Activated T-helper 1 cell treated with anti-CD3 and anti-CD28 coated beads, Interleukin-2, amount 50 U/mL, for 16 hours (primary cell): ENCODE measurements at places on chromosomes 11 and 22.

DNA sequence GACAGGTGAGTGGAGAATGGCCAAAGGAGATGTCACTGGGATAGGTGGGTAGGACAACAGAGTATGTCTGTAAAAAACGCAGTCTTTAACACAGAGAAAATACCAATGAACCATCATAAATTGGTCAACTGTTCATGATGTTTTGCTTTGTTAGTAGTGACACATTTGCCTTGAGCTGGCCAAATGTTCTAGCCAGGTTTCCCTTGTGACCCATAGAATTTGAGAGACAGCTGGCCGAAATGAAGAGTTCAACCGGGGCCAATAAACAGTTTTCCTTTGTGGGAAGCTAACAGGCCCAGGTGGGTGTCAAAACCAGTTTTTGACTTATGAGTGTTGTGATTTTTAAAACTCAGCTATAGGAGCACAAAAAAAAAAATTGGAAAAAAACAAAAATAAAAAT, 116.6 kb upstream of the BID start:
- no peak for DNase-seq

- no peak for DNase-seq
Measured at GRCh38 chr11:889257-889656, 21.4 kb downstream of the CHID1 start.

DNA sequence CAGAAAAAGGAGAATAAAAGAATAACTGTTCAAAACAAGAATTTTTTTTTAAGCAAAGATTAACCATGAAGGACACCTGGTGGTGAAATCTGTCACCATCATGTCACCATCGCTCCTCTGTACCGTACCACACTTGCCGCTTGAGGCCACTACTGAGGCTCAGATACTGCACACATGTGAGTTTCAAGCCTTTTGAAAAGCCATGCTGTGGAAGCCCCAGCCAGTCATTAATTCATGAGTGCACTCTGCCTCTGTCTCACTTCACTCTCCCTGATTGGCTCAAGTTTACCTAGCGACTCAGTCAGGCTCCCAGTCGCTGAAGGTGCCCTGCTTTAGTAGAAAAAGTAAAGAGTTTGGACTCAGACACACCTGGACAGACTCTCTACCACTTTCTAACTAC, 6.6 kb upstream of the MS4A12 start:
- no peak for DNase-seq

- no peak for DNase-seq
Measured at GRCh38 chr11:73412308-73412707, 36.1 kb downstream of the RELT start.

- no peak for DNase-seq
Measured at GRCh38 chr11:10909141-10909883, 51.5 kb upstream of the ZBED5 start.

DNA sequence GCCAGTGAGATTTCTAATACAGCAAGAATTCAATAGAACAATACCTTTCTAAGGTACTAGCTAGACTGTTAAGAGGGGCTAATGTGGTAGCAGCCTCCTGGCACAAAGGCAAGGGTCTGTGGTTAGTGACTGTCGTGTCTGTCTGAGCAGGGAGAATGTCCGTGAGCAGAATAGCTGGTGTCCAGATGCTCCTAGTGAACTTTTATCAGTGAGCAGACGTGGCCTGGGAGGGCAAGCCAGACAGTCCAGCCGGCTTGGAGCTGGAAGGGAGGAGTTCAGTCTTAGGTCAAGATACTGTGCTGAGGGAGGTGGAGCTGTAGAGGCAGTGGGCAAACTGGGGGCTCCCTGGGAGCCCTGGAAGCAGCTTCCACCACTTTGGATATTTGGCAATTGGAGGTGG, 138.6 kb downstream of the TEAD1 start:
- DNase-seq: no peak

DNA sequence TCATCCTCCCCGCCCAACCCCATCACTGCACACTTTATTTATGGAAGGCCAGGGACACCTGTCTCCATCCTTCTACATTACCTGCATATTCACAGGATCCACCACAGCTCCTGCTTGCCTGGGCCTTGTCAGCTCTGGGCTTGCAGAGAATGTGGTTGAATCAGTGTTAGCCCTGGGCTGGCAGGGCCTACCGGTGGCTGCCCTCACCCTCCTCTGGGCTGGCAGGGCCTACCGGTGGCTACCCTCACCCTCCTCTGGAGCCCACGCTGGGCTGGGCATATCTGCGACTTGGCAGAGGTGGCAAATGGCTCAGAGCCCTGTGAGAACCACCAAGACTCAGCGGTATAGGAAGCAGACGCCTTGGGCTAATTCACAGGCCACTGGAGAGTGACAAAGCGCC, 300.9 kb downstream of the NTM start:
- no peak for DNase-seq

DNA sequence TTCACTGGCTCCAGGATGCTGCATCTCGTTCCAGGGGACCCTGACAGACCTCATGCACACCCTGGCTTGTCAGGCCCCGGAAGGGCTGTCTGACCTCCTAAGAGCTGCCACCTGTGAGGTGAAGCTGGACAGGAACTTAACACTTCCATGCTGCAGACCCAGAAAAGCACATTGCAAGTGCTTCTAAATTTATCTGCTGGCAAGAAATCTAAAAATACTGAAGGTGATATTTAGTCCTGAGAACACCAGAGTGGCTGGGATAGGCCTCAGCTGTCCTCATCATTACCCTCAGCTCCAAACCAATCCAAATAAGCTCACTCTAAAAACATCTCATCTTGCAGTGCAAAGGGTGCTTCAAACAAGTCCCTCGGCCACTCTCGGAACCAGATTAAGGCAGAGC, 46.7 kb downstream of the ABTB2 start:
- no peak for DNase-seq

DNA sequence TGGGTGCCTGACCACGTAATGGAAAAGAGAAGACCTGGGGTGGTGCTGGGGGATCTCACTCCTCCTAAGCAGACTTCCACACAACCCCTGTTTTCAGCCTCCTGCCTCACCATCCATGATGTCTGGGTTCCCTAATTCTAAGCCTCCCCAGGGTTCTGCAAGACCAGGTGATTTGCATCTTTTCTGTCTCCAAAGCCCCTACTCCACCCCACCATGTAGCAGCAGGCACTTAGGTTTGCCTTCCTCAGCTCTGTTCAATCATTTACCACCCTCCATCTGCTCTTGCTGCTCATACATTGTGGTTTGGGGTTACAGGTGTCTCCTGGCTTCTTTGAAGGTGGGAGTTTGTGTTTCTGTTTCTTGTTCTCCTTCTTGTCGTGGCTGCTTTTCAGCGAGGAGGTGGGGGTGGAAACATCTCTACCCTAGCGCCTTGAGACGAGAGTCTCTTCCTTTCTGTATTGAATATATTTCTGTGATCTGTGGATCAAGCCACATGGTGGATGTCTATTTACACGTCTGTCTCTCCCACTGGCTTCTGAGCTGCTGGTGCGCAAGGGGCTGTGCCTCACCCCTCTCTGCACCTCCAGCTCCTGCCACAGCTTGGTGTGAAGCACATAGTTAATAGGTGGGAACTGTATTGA, 6.6 kb upstream of the SSTR3 start:
- peak; percentile 63 for DNase-seq

GRCh38 chr11:77141034-77141433, 13.0 kb downstream of the MYO7A start:
- no peak for DNase-seq
